Endodermal cell (in vitro differentiated cells): ENCODE measurements at places on chromosomes 13 and 19.

GRCh38 chr19:46660551-46661019, 397 bp downstream of the DACT3 start:
- DNase-seq: no peak

DNA sequence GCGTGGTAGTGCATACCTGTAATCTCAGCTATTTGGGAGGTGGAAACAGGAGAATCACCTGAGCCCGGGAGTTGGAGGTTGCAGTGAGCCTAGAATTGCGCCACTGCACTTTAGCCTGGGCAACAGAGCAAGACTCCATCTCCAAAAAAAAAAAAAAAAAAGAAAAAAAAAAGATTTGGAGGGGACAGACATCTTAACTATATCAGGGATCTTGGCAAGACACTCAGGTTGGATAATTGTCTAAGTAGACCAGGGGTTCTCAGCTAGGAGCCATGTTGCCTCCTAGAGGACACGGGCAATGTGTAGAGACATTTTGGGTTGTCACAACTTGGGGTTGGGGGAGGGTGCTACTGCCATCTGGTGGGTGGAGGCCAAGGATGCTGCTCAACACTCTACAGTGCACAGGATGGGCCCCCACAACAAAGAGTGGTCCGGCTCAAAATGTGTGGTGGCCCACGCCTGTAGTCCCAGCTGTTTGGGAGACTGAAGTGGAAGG, 1.9 kb upstream of the ZNF580 start:
- peak; percentile 81 for DNase-seq

GRCh38 chr13:106883976-106884375, 316.0 kb upstream of the ARGLU1 start:
- DNase-seq: no peak

DNA sequence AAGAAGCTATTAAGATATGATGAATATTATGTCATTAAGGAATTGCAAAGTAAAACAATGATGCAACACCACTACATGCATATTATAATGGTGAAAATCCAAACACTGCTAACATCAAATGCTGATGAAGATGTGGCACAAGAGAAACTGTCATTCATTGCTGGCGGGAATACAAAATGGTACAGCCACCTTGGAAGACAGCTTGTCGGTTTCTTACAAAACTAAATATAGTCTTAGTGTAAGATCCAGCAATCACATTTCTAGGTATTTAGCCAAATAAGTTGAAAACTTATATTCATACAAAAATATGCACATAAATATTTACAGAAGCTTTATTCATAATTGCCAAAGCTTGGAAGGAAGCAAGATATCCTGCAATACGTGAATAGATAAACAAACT, 114.9 kb upstream of the EDNRB start:
- DNase-seq: no peak

DNA sequence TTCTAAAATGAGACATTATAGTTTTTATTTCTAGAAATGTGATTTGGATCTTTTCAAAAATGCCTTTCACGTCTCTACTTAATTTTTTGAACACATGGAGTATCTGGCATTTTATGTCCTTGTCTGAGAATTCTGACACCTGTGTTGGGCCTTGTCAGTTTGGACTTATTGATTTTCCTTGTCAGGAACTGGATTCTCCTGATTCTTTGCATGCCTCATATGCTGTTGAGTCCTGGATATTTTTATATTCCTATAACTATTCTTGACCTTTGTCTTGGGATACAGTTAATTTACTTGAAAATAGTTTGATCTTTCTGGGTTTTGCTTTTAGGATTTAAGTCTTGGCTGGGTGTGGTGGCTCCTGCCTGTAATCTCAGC, 10.3 kb downstream of the ADPRHL1 start:
- DNase-seq: no peak

- no peak for DNase-seq
These were observed 32.2 kb downstream of the UFM1 start for GRCh38 chr13:38381890-38382289.
